C1 segment of cervical spinal cord (tissue), 14 donors: ENCODE measurements at places on chromosomes 1 and 21.

GRCh38 chr1:223233019-223233409, 90.0 kb upstream of the TLR5 start:
- no peak for DNase-seq

DNA sequence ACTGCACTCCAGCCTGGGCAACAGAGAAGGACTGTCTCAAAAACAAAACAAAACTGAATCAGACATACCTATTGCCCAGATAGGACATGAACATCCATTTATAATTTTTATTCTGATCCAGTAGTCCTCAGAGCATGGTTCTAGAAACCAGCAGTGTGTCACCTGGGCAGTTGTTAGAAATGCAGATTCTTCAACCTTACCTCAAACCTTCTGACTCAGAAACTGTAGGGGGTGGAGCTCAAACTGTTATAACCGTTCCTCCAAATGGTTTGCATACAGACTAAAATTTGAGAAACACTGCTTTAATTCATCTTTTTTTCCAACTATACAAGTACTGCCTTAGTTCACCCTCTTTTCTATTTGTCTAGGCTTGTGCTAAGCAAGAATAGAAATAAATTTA, 6.0 kb downstream of the NASP start:
- DNase-seq, result no peak

- DNase-seq, result no peak
Observed at GRCh38 chr1:6471970-6472368, 6.0 kb upstream of the TNFRSF25 start.

- DNase-seq, result no peak
Observed at GRCh38 chr1:78229344-78229743, 183.6 kb downstream of the GIPC2 start.

GRCh38 chr21:45818276-45818903, 163.2 kb upstream of the COL6A1 start:
- no peak for DNase-seq

- no peak for DNase-seq
Observed at GRCh38 chr1:51504806-51505525, 14.1 kb downstream of the EPS15 start.

GRCh38 chr1:65401612-65402011, 18.9 kb upstream of the LEPR start:
- no peak for DNase-seq

DNA sequence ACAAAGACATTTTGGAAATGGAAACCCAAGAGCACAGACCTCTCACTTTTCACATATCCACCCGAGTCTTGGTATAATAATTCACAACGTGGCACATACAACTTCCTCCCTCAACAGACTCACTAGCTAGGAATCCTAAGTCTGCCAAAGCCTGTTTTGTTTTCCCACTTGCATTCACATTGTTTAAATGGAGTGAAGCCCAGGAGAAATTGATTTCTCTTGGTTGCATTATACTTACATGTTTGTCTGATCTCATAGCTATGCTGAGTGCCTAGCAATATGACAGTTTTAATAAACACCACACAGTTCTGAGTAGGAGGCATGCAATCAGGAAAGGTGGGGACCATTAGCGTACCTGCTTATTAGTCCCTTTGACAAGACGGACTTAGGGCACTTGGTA, 348.6 kb upstream of the ADGRL4 start:
- no peak for DNase-seq

DNA sequence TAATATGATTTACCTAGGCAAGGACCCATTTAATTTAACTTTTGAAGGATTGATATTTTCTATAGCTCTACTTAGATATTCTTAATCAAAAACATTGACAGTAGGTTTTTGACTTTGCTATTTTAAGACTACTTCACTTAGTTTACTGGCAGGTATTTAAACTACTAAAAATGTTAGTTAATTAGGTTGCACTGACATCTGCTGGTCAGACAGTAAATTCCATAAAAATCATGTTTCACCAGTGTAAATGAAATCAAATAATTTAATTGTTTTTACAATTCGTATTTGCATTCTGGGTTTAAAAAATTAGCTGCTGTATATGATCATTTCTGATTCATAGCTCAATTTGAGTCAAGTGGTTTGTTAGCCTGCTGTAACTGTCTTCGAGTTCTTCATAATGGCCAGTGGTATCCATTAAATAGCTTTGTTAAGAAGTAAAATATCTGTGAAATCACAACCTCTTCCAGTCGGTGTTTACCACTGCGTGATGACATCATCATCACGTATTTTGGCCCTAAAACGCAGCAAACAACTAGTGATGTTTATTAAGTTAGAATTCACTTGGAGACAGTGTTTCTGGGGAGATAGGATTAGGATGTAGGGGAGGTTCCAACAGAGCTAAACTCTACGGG, 26.2 kb downstream of the EXTL2 start:
- no peak for DNase-seq

GRCh38 chr1:89358287-89358893, 5.5 kb upstream of the GBP6 start:
- DNase-seq, result peak; percentile 35

GRCh38 chr1:79460773-79461436, 454.4 kb upstream of the ADGRL4 start:
- no peak for DNase-seq

DNA sequence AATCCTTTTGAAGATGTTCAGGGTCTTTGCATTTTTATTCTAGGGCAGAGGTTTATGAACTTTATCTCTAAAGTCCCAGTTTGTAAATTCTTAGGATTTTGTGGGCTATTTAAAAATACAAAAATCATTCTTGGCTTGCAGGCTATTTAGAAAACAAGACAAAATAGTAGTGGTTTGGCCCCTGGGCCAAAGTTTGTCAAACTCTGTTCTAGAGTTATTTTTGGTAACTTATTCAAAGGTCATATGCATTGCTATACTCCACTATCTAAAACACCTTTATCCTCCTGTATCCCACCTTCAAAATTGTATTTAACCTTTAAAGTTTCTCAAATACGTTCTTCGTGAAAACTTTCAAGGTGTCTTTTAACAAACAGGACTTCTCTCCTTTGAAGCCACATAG, 75.5 kb upstream of the LRRC53 start:
- no peak for DNase-seq

- DNase-seq, result no peak
Observed at GRCh38 chr21:42435401-42435800, 31.7 kb downstream of the UBASH3A start.

DNA sequence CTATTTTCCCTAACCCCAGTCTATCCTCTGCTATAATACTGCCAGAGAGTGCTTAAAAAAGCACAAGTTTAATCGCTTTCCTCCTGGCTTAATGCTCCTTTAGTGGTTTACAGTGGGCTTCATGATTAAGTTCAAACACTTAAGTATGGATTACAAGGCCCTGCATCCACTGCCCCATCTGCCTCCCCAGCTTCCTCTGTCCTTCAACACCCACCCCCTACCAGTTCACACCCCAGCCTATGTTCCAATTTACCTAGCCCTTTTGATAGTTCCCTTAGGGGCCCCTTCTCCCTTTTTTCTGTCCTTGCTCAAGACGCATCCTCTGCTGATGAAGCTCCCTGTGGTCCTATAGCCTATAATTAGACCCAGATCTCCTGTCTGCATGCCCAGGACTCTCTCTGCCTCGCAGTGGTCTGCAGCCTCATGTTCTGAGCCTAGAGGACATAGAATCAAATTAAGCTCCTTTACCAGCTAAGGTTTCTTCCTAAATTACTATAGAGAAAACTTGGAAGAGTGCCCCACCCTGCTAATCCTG, 212.5 kb downstream of the FGGY start:
- no peak for DNase-seq
